Hippocampal formation (tissue), 2 donors: ENCODE measurements at places on chromosomes 16 and 17.

DNA sequence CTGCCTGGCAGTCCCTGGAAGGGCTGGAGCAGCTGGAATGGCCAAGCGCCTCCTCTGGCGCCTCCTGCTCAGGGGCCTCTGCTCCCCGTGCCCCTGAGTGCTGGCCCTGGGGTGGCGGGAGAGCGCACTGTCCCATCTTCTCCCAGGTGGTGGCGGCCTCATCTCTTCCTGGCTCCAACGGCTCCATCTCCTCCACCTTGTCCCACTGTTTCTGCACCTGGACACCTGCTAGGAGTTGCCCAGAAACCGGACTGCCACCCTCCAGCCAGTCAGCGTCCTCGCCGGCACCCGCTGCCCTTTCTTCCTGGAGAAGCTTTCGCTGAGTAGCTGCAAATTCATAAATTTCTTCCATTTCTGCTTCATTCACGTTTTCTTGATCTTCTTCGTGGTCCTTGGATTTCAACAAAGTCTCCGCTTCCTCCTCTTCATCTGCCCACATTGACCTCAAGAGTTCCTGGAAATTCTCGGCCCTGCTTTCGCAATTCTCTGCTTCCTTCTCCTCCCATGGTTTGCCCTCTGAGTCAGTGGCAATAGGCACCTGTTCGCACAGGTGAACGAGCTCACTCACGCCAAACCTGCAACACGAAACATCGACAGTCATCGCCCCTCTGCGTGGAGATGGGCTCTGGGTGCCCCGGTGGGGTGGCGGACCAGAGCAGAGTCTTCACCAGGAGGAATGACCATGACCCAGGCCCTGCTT is 13.7 kb upstream of the NLRC3 start:
- DNase-seq = no peak

GRCh38 chr16:56910112-56910511 is 21.8 kb upstream of the HERPUD1 start:
- DNase-seq = no peak

GRCh38 chr17:43830510-43831140 is 2.3 kb downstream of the MPP3 start:
- DNase-seq = no peak

DNA sequence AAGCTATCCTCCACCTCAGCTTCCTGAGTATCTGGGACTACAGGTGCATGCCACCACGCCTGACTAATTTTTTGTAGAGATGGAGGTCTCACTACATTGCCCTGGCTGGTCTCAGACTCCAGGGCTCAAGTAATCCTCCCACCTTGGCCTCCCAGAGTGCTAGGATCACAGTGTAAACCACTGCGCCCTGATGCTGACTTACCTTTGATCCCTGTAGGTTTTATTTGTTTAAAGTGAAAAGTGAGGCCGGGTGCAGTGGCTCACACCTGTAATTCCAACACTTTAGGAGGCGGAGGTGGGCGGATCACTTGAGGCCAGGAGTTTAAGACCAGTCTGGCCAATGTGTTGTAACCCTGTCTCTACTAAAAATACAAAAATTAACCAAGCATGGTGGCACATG is 8.7 kb downstream of the PSKH1 start:
- DNase-seq = no peak

GRCh38 chr17:36059406-36059805 is 4.7 kb upstream of the CCL18 start:
- no peak for DNase-seq

DNA sequence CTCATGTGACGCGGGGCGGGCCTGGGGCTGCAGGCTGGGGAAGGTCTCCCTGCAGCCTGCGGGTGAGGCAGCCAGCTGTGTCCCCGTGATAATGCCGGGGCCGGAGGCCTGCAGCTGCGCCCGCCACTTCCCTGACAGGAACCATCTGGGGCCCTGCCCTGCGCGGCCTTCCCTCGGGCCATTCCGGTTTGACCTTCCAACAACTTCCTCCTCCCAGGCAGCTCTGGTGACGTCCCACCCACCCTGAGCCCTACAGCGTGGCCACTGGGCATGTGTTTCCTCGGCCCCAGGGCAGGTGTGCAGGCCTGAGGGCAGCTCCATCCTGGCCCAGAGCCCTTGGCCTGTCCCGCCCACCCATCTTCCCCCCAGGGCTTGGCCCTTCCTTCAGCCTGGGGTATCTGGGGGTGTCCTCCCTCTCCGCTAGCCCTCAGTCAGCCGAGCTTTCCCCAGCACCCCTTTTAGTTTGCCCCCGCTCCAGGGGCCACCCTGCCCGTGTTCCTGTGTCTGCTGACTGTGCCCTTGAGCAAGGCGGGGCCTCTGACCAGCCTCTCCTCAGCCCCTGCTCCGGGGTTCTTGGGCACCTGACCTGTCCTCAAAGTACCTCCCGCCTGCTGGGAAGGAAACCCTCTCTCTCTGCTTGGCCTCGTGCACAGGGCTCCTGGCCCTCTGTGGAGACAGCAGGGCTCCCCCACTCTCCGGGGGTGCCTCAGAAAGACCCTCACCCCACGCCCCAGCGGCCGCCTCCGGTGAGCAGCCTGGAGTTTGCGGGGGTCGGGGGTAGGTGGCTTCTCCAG is at the start of gene CBFA2T3:
Gene CBFA2T3, minus strand, starts transcription at position 190 of the 794 bp plus-strand sequence. CDS start 400 bp downstream, outside the sequence.
- peak; percentile 44 for DNase-seq

- DNase-seq = no peak
Observed at GRCh38 chr16:56667581-56668571, at the start of gene MT1G. TSS of gene MT1G (minus strand) at chr16:56668065. CDS start at chr16:56667993, 72 bp downstream.

GRCh38 chr17:44387804-44388203 is 1.6 kb downstream of the ITGA2B start:
- no peak for DNase-seq
